ENCODE measurements at places on chromosomes 5 and 9. TPM values are rescaled to one million over a fixed set of nuclear protein-coding genes. Genes with fewer than 3 reads are reported as not detected.

GRCh38 chr5:97543166-97543565 lies 360.1 kb upstream of the RIOK2 start:
- no peak for DNase-seq

DNA sequence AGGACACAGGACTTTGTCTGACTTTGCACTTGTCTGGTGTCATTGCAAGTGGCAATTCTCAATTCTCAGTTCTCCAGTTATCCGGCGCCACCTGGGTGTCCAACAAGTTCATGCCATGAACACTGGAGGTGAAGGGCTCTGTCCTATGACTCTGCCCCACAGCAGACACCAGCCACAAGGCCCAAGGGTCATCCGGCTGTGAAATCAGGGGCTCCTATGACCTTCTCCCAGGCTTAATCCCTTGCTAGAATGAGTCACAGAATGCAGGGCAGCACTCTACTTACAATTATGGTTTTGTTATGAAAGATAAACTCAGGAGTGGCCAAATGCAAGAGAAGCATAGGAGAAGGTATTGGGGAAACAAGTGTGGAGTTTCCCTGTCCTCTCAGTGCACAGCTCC lies 392.0 kb downstream of the GADD45G start:
- DNase-seq, result no peak

GRCh38 chr5:136242611-136243010 lies 49.6 kb upstream of the SMIM32 start:
- no peak for DNase-seq

- no peak for DNase-seq
Measured at GRCh38 chr5:119554597-119554996, 74.8 kb upstream of the FAM170A start.

- no peak for DNase-seq
Measured at GRCh38 chr5:154524859-154525258, 46.8 kb upstream of the HAND1 start.

DNA sequence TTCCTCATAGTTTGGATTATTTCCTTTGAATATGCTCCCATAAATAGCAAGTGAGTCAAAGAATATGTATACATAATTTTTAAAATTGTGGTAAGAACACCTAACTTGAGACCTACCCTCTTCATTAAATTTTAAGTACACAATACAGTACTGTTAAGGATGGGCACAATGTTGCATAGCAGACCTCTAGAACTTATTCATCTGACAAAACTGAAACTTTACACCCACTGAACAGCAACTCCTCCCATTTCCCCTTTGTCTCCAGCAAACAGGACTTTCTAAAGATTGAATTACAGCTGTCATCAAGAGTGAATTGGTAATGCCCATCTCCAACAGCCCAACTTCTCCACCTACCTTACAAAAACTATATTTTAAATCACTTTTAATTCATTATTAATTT lies 388.9 kb downstream of the HTR1A start:
- no peak for DNase-seq

GRCh38 chr9:117448066-117448465 lies 33.2 kb upstream of the ASTN2 start:
- DNase-seq, result no peak

ECPAS gene
- 89.0 TPM for total RNA-seq

PCDHGA6 gene
- total RNA-seq, result 23.6 TPM

PCDHA2 gene
- 11.4 TPM for total RNA-seq

SV2C gene
- total RNA-seq, result 9.3 TPM

LCN15 gene
- total RNA-seq, result not detected

IFNK gene
- not detected for total RNA-seq

COL5A1 gene
- 27.7 TPM for total RNA-seq
